Stimulated activated CD4-positive, alpha-beta T cell treated with anti-CD3 and anti-CD28 coated beads, TNF-alpha, amount 100 ng/mL, for 4 hours (primary cell): ENCODE measurements at places on chromosomes 11 and 22.

DNA sequence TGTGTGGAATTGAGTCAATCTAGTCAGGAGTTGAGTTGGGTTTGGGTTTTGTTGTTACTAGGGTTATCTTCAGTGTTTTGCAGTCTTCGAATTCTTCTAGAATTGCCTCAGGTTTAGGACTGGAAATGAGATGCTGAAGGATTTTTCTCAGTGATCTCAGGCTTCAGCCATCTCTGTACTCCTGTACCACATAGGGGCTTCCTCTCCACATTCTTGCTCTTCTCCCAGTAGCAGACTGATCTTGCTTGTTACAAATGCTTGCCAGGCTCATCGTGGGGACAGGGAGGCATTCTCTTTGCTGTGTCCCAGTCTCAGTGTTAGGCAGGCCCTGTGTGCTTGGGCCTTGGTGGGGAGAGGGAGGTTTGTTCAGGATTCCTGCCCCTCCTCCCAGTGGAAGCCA lies 96.1 kb downstream of the LRRC32 start:
- DNase-seq = no peak

DNA sequence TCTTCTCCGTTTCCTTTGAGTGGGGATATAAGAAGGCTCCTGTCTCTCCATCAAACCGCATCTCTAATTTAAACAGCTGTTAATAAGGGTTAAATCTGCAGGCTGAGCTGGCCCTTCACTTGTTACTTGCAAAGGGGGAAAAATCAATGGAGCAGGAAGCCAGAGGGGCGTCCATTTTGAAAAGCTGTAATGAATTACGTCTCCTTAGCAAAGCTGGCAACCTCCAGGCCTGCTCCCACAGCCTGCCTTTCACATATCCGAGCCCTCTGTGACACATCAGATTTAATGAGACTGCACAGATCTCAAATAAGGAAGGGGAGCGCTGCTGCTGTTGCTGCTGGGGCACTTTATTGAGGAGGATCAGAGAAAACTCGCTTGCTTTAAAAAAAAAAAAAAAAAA lies 320.8 kb downstream of the BLID start:
- DNase-seq = no peak

- DNase-seq = no peak
Measured at GRCh38 chr22:21902296-21903087, 35.0 kb upstream of the MAPK1 start.

GRCh38 chr22:24937114-24937513 lies 9.4 kb downstream of the LHFPL7 start:
- no peak for DNase-seq

GRCh38 chr11:28049338-28050216 lies 58.4 kb downstream of the KIF18A start:
- no peak for DNase-seq
